ENCODE measurements at places on chromosomes 1 and 21.
A peak's percentile ranks its signal among the peaks of the same experiment; 100 is the strongest.

DNA sequence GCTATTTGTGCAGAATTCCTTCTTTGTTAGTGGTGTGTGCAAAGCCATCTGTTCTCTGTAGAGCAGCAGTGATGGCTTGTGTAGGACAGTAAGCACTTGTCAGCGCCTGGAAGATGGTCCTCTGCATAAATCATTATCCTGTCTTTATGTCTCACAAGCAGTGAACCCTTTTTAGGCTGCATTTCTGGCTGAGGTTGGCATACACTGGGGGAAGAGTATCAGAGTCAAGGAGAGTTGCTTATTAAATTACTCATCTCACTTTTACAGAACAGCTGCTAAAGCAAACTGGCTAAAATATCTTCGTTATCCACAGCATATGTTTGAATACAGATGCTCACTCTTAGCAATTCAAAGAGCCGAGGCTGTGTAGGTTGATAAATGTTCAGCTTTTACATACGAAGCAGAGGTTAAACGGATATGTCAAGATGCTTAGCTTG, 54.6 kb upstream of the NCAM2 start:
- DNase-seq: no peak

DNA sequence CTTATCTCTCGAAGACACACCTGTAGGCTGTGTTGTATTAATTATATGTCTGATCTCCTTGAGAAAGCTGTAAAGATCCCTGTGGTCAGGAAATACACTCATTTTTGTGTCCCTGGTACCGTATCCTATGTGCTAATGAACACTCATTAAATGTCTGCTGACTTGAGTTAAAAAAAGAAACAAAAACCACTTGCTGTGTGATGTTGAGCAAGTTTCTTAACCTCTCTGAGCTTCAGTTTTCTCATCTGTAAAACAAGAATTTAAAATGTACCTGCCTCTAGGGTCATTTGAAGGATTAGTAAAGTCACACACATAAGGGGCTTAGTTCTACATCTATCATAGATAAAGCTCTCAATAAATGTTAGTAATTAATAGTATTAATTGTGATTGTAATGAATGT, 91.3 kb downstream of the VWA5B1 start:
- DNase-seq: no peak

DNA sequence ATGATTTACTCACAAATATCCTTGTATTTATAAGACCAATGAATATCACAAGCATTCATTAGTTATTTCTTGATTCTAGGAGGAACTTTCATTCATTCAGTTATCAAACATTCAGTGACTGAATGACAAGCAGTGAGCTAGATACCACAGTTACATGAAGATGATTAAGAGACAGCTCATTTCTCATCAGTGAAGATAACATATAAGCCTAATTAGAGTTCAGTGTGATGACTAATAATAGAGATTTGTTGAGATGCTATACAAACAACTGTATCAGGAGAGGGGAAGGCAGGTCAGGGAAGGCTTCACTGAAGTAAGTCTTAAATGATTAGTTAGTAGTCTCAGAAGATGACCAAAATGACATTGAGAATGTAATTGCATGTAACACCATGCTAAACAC, 14.6 kb upstream of the C1orf105 start:
- no peak for DNase-seq

DNA sequence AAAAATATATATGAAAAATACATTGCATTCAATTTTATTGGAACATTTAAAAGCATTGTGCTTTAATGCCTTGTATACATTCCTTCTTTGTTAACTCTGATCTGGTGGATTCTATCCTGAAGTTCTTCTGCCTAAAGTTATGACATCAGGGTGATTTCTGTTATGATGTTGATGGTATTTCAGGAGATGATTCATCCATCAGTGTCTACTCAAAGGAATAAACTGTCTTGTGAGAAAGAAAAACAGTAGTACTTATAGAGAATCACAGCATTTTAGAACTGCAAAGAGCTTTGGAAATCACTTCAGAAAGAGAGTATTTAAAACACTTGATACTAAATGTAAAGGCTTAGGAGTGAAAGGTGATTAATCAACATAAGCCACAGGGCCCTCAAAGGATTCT, 155.7 kb downstream of the PTPRC start:
- DNase-seq: no peak

DNA sequence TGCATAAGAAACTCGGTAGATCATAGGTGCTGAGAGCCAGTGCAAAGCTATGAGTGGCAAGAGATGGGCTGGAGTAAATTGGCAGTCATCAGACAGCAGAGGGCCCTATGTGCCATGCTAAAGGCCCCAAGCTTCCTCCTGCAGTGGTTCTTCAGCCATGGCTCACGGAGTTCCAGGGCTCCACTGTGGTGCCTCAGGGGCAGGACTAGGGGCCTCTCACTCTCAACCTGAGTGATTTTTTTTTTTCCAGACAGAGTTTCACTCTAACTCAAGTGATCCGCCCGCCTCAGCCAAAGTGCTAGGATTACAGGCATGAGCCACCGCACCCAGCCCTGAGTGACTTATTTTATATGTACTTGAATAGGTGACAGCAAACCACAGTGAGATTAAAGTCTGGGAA, 10.4 kb upstream of the GJA8 start:
- DNase-seq: peak; percentile 18

- DNase-seq: no peak
Measured at GRCh38 chr1:81142099-81142826, 658.5 kb upstream of the ADGRL2 start.

DNA sequence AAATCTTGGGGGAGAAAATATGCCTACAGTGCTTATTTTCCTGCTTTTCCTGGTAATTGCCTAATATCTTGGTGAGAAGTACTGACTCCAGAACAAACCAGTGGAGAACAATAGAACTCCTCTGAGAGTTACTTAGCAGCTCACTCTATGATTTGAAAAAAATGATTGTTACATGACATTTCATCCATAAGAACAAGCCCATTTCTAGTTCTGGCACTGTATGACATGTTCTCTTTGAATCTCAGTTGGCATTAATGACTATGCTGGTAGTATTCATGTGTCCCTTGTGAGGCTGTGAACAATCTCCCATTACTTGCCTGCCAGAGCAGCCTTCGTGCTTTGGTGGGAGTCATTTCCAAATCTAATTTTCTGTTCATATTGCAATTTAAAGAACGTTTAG, 58.0 kb downstream of the CLIC4 start:
- DNase-seq: no peak

- DNase-seq: no peak
Measured at GRCh38 chr21:38439957-38440356, 58.3 kb downstream of the ERG start.
